ENCODE measurements at places on chromosomes 13 and 19. TPM values are rescaled to one million over a fixed set of nuclear protein-coding genes. Genes with fewer than 3 reads are reported as not detected.

The PEAK3 gene
- 0.02 TPM for polyA plus RNA-seq

The HIF3A gene
- 12.3 TPM for polyA plus RNA-seq

The RDH8 gene
- not detected for polyA plus RNA-seq

The SHC2 gene
- 3.0 TPM for polyA plus RNA-seq

The SYDE1 gene
- polyA plus RNA-seq: 3.9 TPM

The KCTD15 gene
- 23.8 TPM for polyA plus RNA-seq

The SLC1A5 gene
- 40.3 TPM for polyA plus RNA-seq

The PEX11G gene
- 6.5 TPM for polyA plus RNA-seq

The ZNF426 gene
- 17.5 TPM for polyA plus RNA-seq

The LAIR1 gene
- polyA plus RNA-seq: 1.9 TPM

The GRIK5 gene
- 1.4 TPM for polyA plus RNA-seq

The IRGQ gene
- polyA plus RNA-seq: 4.1 TPM

The PRTN3 gene
- polyA plus RNA-seq: not detected

The LILRA1 gene
- polyA plus RNA-seq: 0.08 TPM

The CGB2 gene
- polyA plus RNA-seq: not detected

The SLC6A16 gene
- polyA plus RNA-seq: 0.79 TPM

The NCR1 gene
- not detected for polyA plus RNA-seq

The TMEM238 gene
- 0.98 TPM for polyA plus RNA-seq

The GRK1 gene
- polyA plus RNA-seq: not detected

The TEX29 gene
- 0.88 TPM for polyA plus RNA-seq

The GPR12 gene
- polyA plus RNA-seq: 0.01 TPM

The SSC5D gene
- polyA plus RNA-seq: 1.0 TPM

Data from esophagus (tissue), 2 donors.